T-helper 9 cell (primary cell): ENCODE measurements at places on chromosomes 7 and 10.

GRCh38 chr7:134632937-134633540, 13.6 kb upstream of the BPGM start:
- DNase-seq, result no peak

DNA sequence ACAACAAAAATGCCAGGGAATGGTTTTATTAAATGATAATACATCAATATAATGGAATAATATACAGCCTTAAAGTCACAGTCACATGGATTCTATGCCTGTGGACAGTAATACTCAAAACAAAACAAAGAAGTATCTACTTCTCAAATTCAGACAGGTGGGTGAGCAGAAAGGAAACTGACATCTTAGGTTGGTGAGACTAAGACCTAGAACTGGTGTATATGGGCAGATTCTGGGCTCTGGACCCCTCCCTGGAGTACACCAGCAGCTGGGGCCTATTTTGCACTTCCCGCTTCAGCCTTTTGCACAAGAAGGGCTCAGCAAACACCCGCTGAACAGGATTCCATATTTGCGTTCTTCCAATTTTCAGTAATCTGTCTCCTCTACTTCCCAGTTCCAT, 5.4 kb upstream of the FIS1 start:
- DNase-seq, result no peak

DNA sequence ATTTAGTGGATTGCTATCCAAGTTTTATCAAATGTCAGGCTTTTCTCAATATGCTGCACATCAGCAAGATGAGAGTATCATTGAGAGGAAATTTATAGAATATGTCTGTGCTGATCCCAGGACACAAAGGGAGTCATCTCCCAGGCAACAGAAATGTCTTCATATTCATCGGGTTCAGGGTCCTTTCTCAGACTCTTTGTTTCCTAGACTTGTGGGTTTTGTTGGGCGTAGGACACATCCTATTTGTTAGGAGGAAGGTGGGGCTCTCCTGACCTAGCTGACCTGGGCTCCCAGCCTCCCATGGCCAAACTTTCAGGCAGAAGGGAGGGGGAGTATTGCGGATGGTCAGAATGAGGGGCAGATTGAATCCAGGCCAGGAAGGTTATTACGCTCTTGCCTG, 22.9 kb upstream of the NPS start:
- no peak for DNase-seq

- DNase-seq, result no peak
These were observed 21.4 kb upstream of the CPVL start for GRCh38 chr7:29167721-29168120.

- DNase-seq, result no peak
These were observed 183.7 kb downstream of the SORCS1 start for GRCh38 chr10:106980495-106981451.
